Progenitor cell of endocrine pancreas (in vitro differentiated cells): ENCODE measurements at places on chromosomes 7 and 10.

DNA sequence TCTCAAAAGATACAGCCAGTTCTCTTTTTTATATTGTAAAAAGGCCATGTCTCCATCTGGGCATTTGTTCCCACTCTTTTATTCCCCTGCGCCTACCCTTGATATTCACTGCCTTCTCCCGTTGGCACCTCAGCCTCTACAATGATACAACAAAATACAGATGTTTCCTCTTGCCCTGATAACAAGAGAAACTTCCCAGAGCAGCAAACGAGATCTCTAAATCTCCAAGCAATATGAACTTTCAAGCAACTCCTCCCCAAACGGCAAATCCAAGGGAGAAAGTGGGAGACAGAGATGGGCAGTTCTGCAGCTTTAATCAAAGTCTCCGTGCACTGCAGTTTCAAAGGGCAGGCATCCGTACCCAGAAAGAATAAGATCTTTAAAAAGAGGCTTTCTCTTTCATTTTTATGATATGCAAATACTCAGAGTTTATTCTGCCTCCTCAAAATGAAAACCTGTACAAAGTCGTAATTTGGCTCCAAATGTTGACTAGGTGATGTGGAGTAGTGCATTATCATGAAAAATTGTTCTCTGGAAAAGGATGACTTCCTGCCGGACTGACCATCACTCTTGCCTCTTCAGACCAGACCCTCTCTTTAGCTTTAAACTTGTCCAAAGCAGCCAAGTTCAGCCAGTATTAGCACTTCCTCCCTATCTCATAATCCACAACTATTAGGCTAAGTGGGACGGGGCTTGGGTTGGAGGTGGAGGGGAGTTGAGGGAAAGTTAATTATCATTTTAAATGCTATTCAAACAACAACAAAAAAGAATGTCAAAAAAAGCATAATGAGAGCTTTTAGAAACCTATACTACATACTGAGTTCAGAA is 682 bp downstream of the HGF start:
- no peak for DNase-seq

- no peak for DNase-seq
These were observed 35.7 kb upstream of the FGL2 start for GRCh38 chr7:77235276-77235675.

GRCh38 chr7:138872576-138872975 is 74.6 kb upstream of the ATP6V0A4 start:
- no peak for DNase-seq

GRCh38 chr10:3009341-3009740 is 58.0 kb upstream of the PFKP start:
- no peak for DNase-seq

GRCh38 chr10:4918236-4918635 is 45.0 kb upstream of the AKR1C1 start:
- no peak for DNase-seq

- no peak for DNase-seq
These were observed 27.6 kb downstream of the ABCC2 start for GRCh38 chr10:99809931-99810615.

DNA sequence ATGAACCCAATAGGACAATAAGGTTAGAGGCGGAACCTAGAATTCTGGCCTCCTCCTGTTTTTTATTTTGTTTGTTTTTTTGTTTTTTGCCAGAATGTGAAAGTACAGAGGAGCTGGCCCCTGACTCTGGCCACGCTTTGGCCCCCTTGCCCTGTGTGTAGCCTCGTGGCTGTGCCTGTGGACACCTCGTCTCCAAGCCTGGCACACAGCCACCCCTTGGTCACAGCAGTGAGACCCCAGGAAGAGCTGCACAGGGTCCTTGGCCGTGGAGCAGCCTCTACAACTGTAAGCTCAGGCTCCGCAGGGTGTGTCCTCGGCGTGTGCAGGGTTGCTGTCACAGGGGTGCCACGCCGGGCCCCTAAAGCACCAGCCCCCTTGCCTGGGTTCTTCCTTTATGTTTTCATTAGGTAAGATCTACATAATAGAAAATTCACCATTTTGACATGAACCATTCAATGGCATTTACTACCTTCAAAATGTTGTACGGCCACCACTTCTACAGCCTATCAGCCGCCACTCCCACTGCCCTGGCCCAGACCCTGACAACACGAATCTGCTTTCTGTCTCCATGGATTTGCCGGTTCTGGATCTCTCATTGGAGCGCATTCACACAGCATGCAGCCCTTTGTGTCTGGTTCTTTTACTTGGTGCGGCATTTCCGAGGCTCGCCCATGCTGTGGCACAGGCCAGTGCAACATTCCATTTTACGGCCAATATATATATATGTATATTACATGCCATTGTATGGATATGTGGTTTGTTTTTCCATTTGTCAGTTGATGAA is 51.0 kb downstream of the AMZ1 start:
- DNase-seq = no peak

DNA sequence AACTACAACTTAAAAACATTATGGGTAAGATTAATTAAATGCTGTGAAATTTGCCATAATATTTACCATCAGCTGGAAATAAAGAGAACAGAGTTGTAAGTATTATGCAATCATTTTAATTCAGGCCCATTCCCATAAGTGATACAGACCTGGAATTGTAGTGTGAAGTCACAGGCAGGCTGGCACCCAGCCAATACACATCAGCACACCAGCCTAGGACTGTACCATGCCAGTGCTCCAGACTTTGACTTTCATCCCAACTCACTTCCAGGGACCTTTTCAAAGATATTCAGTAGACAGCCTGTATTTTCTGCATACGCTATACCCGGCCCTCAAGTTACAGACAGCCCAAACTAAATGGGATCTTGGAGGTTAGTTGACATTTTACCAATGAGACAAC is 143.3 kb downstream of the TES start:
- DNase-seq = no peak

DNA sequence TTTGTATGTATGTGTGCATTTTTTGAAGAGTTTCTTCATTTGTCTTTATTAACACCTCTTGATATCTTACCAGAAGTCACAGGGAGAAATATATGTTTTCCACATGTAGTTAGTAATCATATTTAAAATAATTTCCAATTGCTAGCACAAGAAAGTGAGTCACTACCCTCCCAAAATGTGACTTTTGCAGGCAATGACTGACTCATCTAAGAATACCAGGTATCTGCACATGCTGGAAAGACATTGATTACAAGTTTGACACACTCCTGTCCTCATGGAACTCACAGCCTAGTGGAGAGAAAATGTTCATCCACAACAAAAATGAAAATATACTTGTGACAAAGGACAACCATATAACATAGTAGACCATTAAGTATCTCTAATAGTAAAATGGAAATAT is 82.9 kb downstream of the SEMA3D start:
- no peak for DNase-seq

DNA sequence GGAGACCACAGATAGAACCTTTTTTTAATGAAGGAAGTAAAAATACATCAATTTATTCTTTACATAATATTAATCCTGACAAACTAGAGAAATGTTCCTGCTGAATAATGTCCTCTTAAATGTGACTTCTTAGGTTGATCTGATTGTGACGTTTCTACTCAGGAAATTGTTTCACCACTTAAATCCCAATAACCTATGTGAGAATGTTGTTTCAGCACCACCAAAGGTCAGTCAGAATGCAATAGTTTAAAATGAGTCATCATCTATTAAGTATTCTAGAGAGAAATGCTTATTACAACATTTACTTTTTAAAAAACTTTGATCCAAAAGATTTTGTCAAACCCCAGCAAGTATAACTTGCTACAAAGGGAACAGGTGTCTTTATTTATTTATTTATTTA is 155.4 kb upstream of the CACNA2D1 start:
- no peak for DNase-seq

- no peak for DNase-seq
These were observed 31.9 kb downstream of the ARL4A start for GRCh38 chr7:12719141-12719919.

DNA sequence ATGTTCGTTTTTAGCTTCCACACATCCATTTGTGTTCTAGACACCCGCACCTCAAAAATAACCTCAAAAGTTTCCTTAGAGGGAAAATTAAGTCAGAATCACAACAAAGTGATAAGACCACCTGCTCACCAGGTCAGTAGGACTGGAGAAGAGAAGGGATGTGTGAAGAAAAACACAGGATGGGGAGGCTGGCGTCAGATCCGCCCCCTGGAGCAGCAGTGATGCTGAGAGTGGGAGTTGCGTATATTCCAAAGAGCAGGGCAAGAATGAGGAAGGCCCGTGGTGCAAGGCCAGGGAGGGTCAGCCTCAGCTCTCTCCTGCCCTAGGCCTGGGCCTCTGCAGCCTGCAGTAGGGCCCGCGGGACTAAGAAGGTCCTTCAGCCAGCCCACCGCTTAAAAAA is 28.7 kb downstream of the CRTAC1 start:
- DNase-seq = no peak

DNA sequence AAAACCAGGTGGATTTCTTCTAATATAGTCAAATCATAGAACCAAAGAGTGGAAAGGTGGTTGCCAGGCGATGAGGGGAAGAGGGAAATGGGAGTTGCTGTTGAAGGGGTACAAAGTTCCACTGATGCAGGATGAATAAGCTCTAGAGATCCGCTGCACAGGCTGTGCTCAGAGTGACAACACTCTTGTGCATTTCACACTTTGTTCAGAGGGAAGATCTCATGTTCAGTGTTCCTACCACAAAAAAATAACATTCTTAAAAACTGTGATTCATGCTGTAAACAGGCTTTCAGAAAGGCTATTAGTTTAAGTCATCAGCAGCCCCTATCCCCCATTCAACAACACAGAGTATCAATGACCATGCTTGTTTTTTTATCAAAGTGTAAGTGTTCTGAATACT is 213.8 kb downstream of the COBL start:
- no peak for DNase-seq

DNA sequence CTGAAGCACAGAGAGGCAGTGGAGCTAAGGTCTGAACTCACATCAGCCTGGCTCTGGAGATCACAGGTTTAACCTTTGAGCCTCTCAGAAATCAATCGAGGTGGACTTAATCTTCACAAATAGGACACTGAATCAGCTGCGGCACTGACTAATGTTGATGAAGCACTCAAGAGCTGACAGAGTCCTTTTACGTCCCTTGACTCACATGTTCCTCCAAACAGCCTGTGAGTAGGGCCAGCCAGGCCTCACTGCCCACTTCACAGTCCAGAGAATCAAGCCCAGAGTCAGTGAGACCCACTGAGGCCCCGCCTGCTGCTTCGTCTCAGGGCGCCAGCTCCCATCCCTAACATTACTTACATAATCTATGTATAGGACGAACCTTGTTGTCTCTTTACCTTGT is 63.1 kb downstream of the TNS3 start:
- no peak for DNase-seq

DNA sequence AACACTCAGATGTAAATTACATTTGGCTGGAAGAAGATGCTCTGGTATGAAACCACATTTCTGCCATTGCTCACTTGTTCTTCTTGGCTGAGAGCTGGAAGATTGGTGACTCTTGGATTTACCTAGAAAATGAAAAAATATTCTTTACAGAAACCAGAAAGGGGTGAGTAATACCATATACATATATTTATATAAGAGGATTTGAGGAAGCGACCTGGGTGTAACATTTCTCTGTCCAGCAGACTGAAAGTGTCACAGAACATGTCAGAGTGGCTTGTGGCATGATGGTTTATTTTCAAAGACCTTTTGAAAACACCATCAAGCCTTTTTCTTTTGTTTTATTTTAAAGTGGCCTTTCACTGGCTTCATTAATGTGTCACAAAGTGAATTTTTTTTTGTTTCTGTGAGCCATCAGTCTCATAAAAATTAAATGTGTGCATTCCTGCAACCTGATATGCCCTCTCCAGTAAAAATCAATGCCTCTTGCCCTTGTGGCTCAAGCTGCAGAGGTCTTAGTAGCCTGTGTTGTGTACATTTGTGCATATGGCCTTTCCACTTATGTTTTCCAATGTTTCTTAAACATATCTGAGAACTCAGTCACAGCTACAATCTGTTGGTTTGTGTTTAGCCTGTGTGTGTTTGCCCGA is 23.5 kb downstream of the CREB5 start:
- no peak for DNase-seq

GRCh38 chr7:36653008-36653662 is 71.2 kb downstream of the AOAH start:
- no peak for DNase-seq

DNA sequence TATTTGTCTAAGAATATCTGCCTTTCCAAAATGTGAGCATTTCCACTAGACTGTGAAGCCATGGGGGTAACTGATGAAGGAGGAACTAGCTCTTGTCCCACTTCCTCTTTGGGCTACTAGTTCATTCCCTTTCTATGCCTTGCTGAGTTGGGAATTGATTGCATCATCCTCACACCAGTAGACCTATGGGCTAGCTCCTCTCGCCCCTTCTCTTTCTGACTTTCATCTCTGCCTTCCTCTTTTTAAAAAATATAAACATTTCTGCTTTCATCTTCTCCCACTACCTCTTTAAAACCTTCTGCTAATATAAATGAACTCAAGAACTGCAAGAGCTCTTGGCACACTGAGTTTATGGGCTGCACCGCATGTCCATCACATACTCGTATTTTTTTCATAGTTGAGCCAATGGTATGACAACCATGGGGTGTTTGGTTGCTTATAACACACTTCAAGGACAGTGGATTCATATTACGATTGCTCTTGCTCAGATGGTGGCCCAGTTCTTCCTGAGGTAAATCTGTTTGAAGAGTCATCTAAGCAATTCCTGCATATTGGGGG is 182.0 kb downstream of the REEP3 start:
- DNase-seq = no peak

- DNase-seq = peak; percentile 28
These were observed 537 bp downstream of the SH3PXD2A start for GRCh38 chr10:103854686-103855391.

DNA sequence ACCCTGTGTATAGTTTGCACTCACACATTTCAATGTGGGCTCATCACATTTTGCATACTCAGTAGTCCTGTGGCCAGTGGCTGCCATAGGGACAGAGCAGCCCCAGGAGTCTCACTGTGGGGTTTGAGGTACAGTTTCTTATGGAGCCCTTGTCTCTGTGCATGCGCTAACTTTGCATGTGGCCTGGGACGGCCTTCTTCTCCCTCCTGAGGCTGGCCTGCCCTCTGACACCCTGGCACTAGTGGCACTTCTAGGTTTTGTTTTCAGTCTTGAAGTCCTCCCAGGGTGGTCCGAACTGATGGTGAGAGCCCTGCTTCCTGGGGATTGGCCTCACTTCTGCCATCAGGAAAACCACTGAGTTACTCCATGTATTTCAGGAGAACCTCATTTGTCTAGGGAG is 21.2 kb downstream of the NACAD start:
- DNase-seq = no peak

- no peak for DNase-seq
These were observed 233.2 kb upstream of the AUTS2 start for GRCh38 chr7:69364813-69365643.

- no peak for DNase-seq
These were observed 26.2 kb upstream of the EXOC6 start for GRCh38 chr10:92822060-92822634.
